ENCODE measurements at places on chromosomes 7 and 10.

GRCh38 chr7:27180431-27181420, 4.3 kb downstream of the HOXA11 start:
- DNase-seq: no peak

- DNase-seq: no peak
Measured at GRCh38 chr7:91876391-91877133, 3.9 kb downstream of the MTERF1 start.

DNA sequence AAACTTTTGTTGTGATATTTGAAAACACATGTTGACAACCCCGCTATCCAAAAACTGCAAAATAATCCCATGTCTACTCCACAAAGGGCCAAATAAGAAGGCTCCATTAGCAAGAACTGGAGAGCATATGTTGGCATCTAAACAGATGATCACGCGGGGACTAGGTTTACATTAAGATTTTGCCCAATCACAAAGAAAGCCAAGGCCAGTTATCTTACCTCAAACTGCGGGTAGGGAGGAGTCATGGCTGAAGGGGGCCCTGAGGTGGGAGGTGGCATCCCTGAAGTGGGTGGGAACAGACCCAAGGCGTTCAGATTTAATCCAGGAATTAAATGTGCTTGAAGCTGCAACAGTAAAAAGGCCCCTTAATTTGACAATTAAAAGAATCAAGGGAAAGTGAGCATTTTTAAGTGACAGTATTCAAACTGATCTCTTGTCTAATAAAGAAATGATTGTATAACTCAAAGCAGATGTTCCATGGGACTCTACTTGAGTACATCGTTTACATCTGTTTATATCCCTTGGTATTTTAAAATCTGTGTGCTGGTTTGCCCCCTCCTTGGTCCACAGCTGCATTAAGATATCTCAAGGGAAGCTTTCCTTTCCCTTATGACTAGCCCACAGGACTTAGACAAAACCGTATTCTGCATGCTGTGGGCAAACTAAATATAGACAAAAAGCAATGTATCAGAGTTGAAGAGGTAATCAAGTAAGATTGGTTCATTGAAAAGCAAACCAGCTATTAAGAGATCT, 42.9 kb downstream of the MALSU1 start:
- DNase-seq: no peak

GRCh38 chr7:139583826-139584553, 60.5 kb downstream of the CLEC2L start:
- no peak for DNase-seq

GRCh38 chr10:50044941-50045664, 22.7 kb upstream of the WASHC2A start:
- no peak for DNase-seq

GRCh38 chr10:119637631-119638030, 13.5 kb upstream of the BAG3 start:
- no peak for DNase-seq

DNA sequence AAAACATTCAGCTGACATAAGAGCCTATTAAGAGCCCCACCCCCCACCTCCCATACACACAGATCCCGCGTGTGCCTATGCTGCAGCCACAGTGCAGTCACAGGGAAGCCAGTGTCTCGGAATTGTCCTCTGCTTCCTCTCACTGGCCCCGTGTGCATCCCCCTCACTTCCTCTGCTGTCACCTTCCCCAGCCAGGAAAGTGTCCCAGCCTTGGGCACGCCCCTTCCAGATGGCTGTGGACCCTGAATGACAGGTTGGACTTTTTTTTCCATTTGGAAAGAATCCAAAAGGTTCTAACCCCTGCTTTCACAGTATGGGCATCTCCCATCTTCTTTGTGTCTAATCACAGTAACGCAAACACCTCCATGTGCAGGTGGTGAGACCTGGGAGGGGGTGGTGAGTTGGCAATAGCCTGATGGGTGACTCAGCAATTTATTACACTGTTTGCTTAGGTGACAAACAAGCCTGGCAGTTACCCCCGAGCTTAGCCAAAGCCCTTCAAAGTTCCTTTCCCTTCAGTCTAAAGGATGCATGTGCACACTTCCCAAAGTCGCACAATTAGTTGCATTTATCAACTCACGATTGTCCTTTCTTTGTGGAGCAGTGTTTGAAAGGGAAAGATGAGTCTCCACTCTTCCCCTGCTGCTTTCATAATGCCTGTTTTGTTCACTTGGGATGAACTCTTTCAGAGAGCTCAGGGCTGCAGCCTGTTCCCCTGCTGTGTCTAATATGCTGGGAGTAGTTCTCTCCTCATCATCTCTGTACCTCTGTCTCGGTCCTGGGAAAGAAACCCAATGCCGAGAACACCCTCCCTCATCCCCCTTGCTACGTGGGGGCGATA, 67.5 kb upstream of the EFCAB10 start:
- DNase-seq: no peak

GRCh38 chr10:69446650-69447151, 4.6 kb upstream of the TSPAN15 start:
- DNase-seq: no peak
